ENCODE measurements at places on chromosomes 6 and 20.

GRCh38 chr6:170049641-170050561 lies 241.0 kb downstream of the DLL1 start:
- peak; percentile 14 for DNase-seq

- no peak for DNase-seq
Measured at GRCh38 chr6:96675597-96675996, 112.7 kb downstream of the FHL5 start.

- DNase-seq, result no peak
Measured at GRCh38 chr6:156901309-156902019, 124.3 kb downstream of the ARID1B start.

DNA sequence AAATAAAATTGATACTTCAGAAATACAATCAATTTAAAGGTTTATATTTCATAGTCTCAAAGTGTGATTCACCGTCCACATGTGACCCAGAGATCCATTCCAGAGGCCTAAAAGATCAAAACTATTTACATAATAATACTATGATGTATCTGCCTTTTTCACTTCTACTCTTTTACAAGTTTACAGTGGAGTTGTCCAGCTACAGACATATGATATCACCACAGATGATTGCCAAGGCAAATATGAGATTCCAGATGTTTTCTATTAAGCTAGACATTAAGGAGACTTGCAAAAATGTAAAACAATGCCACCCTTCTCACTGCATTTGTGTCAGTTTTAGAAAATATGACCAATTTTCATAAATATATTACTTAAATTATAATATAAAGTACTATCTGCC lies 443.7 kb downstream of the GJA1 start:
- no peak for DNase-seq

GRCh38 chr20:43458422-43458924 lies 777 bp downstream of the SRSF6 start:
- no peak for DNase-seq

DNA sequence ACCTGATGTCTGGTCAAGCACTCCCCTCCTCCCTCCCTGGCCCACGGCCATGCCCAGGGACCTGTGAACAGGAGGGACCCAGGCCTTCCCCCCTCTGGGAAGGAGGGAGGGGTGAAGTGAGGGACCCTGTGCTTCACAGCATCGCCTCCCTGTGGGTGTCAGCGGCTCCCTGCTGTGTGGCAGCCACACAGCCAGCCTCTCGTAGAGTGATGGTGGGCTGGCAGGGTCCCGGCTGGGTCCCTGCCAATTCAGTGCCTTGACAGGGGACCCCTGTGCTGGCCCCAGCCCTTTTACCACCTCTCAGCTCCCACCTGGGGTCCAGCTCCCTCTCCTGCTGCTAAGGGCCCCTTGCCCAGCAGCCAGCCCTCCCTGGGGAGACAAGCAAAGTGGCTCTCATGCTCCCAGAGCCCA lies 31.3 kb upstream of the GRM4 start:
- no peak for DNase-seq

DNA sequence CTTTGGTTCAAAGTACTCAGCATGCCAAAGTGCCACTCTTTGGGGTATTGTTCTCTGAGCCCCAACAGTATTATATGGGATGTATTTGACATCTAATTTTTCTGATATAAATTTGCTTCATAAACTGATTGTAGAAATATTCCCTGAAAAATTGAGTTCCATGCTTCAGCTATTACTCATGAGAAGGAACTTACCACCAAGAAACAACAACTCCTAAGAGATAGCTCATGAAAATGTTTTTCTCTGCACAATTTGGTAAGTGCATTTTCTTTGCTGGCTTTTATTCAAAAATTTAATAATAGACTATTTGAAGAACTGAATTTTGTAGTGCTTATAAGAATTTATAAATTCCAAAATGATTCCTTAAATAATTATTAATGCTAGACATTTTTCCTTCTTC lies 12.8 kb upstream of the TPD52L1 start:
- peak; percentile 23 for DNase-seq

DNA sequence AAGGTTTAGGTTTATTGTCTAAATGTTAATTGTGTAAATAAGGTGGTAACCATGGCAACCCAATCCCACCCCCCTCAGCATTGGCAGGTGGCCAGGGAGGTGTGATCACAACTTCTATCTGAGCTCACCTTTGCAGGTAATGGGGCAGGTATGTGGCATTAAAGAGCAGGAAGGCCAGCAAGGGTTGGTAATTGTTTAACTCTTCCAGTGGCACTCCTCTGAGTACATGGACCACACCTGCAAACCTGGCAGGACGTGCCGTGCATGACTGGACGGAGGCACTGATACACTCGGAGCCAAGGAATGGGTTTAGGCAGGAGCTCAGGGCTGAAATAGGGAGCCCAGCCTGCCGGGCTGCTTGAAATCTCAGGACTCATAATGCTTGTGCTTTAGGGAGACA lies 107.0 kb upstream of the BMP2 start:
- DNase-seq, result no peak

- no peak for DNase-seq
Measured at GRCh38 chr6:54533567-54533966, 225.3 kb downstream of the TINAG start.

DNA sequence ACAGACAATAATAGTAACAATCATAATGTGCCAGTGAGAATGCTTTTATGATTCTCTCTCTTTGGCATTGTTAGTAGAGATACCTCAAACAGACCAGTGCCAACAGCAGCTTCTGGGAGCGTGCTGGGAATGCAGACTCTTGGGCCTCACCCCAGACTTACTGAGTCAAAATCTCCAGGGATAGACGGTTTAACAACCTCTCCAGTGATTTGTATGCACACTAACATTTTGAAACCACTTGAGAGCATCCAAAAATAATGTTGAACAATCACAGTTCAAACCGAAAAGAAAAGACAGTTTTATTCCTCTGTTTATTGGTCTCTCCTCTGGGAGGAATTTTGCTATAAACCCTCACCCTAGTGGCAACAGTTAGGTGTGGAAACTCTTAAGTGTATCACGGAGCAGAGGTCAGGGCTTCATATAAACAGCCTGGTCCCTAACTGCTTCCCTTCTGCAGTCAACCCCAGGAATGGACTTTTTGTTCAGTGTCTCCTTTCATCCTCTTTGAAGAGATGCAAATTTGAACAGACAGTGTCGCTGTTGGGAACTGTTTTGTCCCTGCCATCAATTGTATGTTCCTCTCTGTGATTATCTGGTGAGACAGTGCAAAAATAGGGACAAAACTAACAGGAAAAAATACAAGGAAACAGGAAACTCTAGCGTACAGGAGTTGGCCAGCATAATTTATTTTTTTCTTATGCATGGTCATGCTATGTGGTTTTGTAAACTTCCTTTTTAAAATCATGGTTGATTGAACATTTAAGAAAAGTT lies 162.4 kb upstream of the BTBD3 start:
- DNase-seq, result no peak

DNA sequence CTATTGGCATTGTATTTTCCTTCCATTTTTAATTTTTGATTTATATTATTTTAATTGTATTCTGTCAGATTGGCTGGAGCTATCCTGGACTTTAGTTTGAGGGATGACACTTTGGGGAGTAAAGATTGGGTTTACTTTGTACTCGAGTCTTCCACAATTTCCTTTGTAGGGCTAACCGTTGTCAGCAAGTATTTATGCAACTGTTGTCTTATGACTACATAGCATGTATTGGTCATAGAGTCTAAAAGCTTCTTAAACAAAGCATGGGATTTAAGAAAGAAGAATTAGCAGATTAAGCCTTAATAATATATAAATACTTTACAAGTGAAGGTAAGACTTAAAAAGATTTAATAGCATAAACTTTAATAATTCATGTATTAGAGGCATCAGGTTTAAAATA lies 19.6 kb downstream of the FARS2 start:
- no peak for DNase-seq

DNA sequence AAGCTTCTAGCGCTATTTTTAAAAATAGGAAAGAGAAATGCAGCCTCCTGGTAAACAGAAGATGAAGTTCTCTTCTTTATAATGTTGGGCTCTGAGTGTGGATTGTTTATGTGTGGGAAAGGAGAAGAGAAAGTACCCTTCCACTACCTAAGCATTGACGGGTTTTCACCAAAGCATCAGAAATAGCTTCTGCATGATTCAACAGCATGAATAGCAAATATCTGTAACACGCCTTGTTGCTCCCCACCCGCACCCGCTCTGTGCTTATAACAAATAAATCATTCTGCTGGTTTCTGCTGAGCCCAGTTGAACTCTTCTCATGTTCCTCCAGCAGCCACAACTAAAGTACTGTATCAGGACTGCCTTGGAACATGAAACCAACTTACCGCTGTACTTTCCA lies 20.7 kb downstream of the TXLNB start:
- DNase-seq, result no peak

- DNase-seq, result no peak
Measured at GRCh38 chr6:52537001-52537753, 39.7 kb downstream of the TRAM2 start.

DNA sequence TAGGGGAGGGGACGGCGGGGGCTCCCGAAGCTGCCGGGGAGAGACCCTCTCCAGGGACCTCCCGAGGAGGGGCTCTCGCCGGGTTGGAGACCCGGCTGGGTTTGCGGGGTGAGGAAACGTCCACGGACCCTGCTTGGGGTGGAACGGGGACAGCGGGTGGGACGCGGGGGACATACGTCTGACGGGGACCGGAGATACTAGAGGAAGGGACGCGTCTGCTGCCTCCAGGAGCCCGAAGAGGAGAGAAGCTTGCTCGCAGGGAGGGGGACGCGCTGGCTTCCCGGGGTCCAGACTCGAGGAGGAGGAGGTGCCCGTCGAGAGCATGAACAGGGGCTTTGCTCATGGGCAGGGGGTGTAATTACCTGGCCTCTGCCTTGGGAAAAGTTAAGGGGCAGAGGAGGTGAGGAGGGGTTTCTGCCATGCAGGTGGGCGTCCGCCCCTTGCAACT lies 593 bp downstream of the DNMT3B start:
- DNase-seq, result no peak

DNA sequence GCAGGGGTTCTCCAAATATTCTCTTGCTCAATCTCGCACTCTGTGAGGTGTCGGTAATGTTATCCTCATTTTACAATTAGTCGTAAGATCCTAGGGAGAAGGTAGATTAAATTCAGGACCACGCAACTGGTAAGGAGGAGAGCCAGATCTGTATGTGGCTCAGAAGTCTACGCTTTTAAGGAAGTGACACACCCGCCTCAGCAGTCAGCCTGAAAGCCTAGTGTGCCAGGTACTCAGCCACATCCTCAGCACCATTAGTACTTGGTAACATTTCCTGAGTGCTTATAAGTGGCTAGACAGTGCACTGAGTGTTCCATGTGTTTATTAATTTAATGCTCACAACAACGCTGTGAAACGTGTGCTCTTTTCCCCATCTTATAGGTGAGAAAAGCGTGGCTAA lies 63.7 kb downstream of the DHX35 start:
- DNase-seq, result no peak

DNA sequence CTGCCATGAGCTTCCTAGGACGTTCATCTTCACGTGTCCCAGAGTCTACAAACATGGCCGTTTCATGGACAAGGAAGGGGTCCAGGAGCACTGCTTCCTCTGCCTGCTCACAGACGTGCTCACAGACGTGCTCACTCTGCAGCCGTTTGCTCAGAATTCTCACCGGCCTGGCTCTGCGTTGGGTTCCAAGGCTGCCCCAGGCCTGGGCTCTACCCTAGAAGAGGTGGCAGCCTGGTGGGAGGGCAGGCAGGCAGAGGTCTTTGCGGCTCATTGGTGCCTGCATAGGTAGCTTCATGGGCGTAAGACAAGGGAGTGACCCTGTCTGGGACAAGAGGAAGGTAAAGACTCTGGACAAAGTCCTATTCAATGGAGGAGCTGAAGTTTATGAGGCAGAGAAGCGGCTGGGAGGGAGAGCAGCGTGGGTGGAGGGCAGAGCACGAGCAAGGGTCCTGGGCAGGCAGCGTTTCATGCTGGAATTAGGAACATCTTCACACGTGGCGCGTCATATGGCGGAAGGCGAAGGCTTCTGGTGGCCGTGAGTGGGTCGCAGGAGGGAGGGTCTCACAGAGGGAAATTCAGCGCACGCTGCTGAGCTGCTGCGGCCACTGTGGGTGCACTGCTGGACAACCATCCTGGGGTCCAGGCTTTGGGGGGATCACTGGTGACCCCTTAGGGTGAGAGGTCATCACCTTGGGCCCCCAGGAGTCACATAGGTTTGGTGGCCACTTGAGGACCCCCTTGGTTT lies 138.2 kb downstream of the PHACTR3 start:
- DNase-seq, result no peak

GRCh38 chr6:54988576-54988975 lies 142.0 kb downstream of the FAM83B start:
- DNase-seq, result peak; percentile 12

DNA sequence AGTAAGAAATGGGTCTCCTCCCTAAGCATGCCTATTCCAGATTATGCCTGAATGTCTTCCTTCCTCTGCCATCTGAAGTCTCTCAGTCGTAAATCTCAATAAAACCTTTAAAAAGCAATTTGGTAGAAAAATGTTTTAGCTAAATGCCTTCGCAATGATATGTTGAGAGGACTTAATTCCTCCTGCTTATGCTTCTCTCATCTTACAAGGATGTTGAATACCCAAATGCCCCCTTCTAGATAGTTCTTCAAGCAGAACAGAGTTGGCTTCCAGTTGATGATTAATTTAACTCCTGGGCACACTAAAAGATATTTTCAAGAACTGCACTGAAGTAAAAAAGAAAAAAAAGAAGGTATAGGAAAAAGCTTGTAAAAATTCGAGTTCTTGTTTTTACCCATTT lies 275.0 kb upstream of the SPTLC3 start:
- DNase-seq, result no peak

DNA sequence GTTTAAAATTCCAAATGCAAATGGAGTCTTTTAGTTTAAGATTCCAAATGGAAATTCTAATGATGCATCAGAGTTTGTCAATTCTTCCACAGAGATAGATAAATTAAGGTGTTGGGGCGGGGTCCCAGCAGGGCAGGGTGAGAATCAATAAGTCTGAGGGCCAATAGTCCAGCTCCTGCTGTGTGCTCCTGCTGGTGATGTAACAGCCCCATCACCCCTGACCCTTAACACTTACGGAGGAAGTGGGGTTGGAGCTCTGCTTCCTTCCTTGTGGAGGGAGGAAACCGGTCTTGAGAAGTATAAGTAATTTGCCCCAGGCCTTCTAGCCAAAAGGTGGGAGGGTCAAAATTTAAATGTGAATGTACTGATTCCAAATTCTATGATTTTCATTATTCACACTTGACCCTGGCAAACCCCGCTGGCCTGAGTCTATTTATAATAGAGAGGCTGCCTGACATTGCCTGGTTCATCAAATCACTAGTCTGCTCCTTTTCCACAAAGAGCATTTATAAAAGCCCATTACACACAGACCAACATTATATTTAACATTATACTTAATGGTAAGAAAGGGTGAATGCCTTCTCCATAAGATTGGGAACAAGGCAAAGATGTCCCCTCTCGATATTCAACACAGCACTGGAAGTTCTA lies 17.2 kb downstream of the ZBTB2 start:
- no peak for DNase-seq

- DNase-seq, result no peak
Measured at GRCh38 chr20:3208786-3209256, 477 bp upstream of the ITPA start.

GRCh38 chr6:37582306-37582705 lies 82.6 kb upstream of the CCDC167 start:
- DNase-seq, result no peak

GRCh38 chr20:57088436-57088835 lies 178.0 kb downstream of the BMP7 start:
- DNase-seq, result peak; percentile 32

GRCh38 chr20:14245368-14245970 lies 91.9 kb downstream of the FLRT3 start:
- peak; percentile 49 for DNase-seq
